Activated CD4-positive, alpha-beta T cell treated with anti-CD3 and anti-CD28 coated beads, Interleukin-2, amount 50 U/mL, for 24 hours (primary cell): ENCODE measurements at places on chromosomes 7 and 10.

DNA sequence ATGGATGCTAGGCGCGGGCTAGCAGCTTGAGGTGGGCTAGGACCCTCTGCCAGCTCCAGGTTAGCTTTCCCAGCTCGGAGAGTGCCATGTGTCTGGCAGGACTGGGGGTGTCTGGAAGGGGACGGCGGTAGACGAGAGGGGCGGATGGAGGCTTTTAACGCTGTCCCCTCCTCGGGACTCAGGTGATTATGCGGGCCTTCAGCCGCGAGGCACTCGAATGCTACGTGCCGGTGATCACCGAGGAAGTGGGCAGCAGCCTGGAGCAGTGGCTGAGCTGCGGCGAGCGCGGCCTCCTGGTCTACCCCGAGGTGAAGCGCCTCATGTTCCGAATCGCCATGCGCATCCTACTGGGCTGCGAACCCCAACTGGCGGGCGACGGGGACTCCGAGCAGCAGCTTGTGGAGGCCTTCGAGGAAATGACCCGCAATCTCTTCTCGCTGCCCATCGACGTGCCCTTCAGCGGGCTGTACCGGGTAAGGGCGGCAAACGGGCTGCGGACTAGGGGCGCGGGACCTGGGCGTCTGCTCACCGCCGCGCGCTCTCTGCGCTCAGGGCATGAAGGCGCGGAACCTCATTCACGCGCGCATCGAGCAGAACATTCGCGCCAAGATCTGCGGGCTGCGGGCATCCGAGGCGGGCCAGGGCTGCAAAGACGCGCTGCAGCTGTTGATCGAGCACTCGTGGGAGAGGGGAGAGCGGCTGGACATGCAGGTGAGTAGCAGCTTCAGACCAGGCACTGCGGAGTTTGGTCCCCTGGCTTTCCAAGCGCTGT is 1.1 kb downstream of the CYP26A1 start:
- DNase-seq: no peak

DNA sequence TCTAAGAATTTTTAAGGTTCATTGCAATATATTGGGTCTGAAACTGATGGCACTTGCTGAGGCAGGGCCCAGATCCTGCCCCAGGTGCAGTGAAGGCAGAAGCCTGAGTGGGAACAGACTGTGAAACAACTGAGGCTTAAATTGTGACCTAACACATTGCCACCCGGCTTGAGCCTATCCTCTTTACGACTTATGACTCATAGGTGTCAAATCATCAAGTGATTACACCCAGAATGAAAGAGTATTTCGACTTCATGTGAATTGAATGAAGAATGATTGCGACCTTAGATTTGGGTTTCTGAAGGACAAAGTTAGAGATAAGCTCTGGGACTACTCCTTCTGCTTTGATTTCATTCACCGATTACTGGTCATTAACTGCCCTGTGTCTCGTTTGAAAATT is 200.9 kb downstream of the CREB5 start:
- no peak for DNase-seq

GRCh38 chr10:35882422-35883150 is 240.5 kb upstream of the FZD8 start:
- no peak for DNase-seq

DNA sequence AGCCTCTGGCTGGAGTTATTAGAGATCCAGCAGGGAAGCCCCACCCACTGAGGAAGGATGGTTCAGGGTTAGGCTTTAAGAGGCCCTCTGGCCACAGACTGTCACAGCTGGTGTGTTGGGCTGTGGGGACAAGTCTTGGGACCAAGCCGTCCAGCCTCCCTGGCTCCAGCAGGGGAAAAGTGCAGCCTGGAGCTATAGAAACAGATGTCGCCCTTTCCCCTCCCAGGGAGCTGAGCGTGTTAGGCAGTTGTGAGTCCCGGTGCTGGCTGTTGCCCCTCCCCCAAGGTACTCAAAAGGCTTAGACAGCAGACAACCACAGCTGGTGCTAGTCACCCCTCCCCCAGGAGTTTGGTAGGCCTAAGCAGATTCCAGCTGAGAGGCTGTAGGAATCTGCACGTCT is 143.4 kb downstream of the TMEM168 start:
- no peak for DNase-seq

DNA sequence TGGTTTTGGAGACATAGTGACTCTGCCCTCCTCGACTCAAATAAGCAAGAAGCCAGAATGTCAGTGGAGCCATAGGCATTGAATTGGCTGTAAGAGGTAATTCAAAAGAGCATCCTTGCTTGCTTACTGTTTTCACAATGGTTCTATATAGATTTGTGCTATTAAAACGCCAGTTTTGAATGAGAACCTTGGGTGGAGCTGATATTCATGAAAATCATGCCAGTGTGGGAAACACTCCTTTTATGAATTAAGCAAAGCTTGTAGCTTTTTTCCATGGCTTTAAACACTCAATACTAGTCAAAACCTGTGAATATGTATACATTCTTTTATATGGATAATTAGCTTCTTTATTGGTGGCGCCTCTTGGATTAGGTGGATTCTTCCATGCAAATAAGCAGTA is 252.5 kb downstream of the SLC25A13 start:
- DNase-seq: no peak

- no peak for DNase-seq
Observed at GRCh38 chr7:102285540-102286236, 980 bp upstream of the SH2B2 start.

DNA sequence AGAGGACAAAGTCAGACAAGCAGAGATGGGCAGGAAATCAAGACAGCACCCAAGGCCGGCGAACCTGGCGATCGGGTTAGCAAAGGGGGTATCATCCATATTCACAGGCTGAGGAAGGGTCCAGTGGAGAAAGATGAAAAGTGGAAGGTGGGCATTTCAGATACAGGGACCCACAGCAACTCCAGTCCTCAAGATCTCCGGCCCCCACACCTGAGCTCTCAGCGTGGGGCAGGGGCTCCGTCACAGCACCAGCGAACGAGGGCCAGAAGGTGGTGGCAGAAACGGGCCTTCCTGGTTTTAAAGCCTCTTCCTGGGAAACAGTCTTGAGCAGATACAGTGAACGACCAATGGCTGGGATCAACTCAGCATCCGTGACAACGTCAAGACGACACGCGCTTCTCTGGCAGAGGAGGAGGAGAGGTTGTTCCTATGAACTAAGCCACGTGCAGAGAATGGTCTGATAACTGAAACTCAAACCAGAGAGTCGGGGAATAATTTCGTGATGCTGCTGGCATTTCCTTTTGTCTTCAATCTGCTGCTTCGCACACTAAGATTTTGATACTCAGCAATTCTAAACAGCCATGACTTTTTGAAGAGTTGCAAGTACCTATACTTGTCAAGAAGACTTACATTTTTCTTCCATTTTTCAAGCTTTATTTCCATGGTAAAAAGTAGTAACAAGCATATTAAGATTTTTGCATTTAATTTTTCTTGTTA is 219.8 kb downstream of the ZMYND11 start:
- DNase-seq: no peak

DNA sequence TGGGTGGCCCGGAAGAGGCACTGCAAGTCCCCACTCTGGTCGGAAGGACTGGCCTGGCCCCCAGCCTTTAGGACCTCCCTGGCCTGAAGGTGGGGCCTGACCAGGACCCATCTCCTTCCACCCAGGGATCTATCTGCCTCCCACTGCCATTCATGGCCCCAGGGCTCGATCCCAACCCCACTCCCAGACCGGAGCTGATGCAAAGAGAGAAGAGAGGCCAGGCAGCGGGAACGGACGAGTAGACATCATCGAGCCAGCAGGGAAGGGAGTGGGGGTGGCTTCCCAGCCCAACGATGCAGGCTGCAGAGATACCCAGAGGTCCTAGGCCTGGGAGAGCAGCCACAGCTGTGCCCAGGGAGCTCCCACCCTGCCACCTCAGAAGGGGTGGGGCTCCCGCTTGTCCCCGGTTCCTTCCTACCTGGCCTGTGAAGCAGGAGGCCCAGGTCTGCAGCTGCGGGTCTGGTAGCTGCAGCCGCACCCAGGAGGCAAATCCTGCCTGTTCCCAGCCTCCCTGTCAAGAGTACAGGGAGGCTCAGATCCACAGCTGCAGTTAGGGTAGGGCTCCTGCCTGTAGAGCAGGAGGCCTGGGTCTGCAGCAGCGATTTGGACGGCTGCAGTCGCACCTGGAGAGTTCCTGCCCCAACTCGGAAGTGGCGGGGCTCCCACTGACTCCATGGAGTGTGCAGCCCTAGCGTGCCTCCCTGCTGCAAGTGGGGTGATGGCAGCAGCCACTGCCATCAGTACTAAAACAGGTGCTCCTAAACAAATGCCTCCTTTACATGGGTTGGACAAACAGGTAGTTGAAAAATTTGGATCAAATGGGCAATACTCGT is 1151.0 kb upstream of the PHF14 start:
- no peak for DNase-seq

DNA sequence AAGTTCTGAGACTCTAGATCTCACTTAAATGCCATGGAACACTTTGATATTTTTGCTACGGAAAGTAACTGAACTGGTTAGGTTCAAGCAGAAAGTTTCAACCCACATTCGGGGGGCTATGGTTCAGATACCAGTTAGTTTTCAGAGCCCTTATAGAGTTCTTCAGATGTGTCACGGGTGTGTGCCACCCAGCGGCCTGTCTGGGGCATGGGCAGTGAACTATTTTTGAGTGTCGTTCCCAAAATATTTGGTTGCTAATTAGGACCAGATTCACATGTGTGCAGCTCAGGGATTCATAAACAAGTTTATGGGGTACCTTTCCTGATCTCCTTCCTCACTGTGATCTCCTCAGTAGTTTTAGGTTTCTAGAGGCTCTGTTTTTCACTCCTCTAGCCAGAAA is 271.9 kb downstream of the C7orf25 start:
- DNase-seq: no peak

DNA sequence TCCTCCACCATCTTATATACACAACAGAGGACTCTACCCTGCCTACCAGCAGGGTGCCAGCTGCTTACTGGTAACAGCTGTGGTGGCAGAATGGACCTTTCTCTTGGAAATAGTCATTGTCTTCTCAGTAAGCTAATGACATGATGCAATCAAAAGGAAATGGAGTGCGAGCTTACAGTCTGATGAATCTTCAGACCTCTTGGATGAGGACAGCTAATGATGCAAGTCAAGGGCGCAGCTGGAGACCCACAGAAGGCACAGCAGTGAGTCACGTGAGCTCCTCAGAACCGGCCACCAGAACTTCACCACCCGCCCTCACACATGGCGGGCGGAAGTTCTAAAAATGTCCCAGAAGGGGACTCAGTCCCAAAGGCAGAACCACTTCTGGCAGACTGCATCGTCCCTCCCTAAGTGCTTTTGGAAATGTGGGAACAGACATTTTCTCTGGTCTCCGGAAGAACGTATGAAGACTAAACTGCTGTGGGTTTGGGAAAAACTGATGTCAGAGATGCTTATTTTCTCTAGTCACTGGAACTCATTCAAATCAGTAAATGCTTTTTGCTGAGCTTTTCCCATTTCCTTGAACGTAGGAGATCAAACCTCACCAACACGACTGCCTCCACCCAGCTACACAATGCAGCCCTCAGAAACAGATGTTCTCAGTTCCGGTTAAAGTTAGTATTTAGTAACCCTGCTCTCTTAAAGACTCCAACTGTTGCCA is 96.4 kb downstream of the FAS start:
- no peak for DNase-seq
